ENCODE measurements at places on chromosomes 5 and 9.

- no peak for DNase-seq
Observed at GRCh38 chr9:91320299-91320698, 41.4 kb downstream of the AUH start.

GRCh38 chr5:36875051-36875789 lies 1.3 kb upstream of the NIPBL start:
- DNase-seq = peak; percentile 50

- DNase-seq = no peak
Observed at GRCh38 chr5:61299261-61299681, 32.8 kb upstream of the ZSWIM6 start.

DNA sequence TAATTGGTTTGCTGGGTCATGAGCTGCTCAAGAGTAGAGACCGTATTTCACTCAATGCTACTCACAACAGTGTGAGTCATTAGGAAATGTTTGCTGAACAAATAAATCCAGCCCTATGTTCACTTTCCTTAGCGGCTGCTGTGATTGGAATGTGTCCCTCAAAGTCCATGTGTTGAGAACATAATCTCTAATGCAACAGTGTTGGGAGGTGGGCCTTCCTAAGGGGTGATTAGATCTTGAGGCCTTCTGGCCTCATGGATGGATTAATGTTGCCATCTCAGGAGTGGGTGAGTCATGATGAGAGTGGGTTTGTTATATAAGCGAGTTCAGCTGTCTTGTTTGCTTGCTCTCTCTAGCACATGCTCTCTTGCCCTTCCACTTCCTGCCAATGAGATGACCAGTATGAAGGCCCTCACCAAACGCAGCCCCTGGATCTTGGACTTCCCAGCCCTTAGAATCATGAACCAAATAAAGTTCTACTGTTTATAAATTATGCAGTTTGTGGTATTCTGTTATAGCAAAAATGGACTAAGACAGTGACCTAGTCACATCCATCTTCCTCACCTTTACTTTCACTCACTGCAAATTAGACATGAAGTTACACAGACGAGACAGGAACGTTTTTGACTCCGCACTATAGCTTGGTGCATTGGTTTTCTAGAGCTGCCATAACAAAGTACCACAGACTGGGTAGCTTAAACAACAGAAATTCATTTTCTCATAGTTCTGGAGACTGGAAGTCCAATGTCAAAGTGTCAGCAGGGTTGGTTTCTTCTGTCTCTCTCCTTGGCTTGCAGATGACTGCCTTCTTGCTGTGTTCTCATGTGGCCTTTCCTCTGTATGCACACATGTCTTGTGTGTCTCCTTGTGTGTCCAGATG lies 50.9 kb upstream of the FAM169A start:
- no peak for DNase-seq

Data from C1 segment of cervical spinal cord (tissue), 14 donors.